ENCODE measurements at places on chromosomes 11 and 22. TPM values are rescaled to one million over a fixed set of nuclear protein-coding genes. Genes with fewer than 3 reads are reported as not detected.

C11orf87 gene
- total RNA-seq: not detected

DNA sequence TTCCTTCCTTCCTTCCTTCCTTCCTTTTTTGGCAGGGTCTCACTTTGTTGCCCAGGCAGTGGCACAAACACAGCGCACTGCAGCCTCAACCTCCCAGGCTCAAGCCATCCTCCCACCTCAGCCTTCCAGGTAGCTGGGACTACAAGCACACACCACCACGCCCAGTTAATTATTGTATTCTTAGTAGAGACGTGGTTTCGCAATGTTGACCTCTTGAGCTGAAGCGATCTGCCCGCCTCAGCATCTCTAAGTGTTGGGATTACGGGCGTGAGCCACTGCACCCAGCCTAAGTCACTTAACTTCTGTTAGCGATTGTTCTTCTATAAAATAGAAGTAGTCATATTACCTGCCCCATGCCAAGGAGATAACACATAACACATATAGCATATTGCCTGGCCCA lies 2.8 kb upstream of the SYTL2 start:
- no peak for DNase-seq

DNA sequence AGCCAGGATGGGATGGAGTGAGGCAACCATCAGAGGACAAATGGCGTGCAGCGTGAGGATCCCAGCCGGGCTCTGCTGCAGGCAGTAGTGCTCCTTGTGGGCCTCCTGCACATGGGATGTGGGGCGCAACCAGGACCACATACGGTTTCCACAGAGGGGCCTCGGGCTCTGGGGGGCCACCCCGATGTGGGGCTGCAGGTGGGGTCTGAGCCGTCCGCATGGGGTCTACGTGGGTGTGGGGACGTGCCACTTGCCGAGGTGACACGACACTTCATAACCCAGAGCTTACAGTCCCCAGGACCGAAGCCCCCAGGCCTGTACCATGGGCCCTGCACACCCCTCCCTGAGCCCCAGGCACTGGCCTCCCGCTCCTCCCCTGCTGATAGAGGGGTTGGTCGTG lies 10.8 kb downstream of the TTLL8 start:
- no peak for DNase-seq

DNA sequence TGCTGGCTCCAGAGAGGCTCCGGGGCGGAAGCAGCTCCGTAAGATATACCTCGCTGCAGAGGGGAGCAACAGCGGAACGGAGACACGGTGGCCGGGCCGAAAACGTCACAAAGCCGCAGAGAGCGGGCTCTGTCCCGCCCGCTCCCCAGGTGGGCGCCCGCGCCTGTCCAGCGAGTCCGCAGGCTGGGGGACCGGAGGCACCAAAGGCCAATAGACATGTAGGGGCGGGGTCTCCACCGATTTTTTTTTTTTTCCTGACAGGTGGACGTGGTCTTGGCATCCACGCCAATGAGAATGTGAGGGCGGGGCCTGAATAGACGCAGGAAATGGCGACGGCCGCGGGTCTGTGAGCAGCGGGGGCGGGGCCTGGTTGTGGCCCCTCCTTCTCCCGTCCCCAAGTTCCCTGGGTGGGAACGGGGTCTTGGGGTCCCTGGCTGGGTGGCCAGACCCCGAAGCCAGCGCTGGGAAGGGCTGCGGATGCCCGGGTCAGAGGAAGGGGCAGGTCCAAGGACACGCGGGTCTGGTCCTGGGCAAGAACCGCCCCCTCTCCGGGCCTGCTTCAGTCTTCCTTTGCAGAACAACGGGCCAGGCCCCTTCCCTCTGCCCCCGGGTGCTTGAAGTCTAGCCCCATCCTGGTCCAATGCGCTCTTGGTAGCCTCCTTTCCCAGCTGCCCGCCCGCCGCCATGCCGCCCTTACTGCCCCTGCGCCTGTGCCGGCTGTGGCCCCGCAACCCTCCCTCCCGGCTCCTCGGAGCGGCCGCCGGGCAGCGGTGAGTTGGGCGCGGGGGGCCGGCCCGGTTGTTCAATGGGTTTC lies at the start of gene DNAJC4:
TSS of gene DNAJC4 (plus strand) at position 378 of the 814 bp plus-strand sequence. CDS start at position 685, 307 bp downstream.
- peak; percentile 93 for DNase-seq

DNA sequence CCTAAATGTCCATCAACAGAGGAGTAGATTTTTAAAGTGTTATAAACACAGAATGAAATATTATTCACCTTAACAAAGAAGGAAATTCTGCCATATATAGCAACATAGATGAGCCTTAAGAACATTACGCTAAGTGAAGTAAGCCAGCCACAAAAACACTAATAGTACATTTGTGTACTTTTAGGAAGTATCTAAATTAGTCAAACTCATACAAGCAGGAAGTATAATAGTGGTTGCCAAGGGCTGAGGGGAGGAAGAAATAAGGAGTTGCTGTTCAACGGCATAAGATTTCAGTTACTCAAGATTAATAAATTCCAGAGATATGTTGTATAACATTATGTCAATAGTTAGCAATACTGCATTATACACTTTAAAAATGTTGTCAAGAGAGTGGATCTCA lies 181.7 kb upstream of the ZC3H12C start:
- no peak for DNase-seq

SPDYC gene
- not detected for total RNA-seq

GRCh38 chr11:107606141-107606540 lies 15.2 kb downstream of the ELMOD1 start:
- DNase-seq: peak; percentile 2

TSGA10IP gene
- not detected for total RNA-seq

- no peak for DNase-seq
These were observed 50.7 kb downstream of the MICAL2 start for GRCh38 chr11:12161137-12161536.

GRCh38 chr22:27349456-27349855 lies 452.1 kb downstream of the MN1 start:
- no peak for DNase-seq

MYO7A gene
- total RNA-seq: 0.40 TPM

- no peak for DNase-seq
These were observed 81.3 kb upstream of the SYT9 start for GRCh38 chr11:7170431-7170830.

DNA sequence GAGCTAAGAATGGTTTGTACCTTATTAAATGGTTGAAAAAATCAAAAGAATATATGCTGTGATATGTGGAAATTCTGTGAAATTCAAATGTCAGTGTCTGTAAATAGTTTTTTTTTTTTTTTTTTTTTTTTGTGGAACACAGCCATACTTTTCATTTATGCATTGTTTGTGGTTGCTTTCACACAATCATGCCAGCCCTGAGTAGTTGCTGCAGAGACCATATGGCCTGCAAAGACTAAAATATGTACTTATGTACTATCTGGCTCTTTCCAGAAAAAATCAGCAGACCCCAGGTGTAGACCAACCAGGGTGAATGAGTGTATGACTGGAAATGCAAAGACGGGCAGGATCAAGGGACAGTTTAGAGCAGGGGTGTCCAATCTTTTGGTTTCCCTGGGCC lies 98.3 kb downstream of the PTPRJ start:
- no peak for DNase-seq

GRCh38 chr11:116144387-116144958 lies 628.3 kb downstream of the BUD13 start:
- no peak for DNase-seq

DNA sequence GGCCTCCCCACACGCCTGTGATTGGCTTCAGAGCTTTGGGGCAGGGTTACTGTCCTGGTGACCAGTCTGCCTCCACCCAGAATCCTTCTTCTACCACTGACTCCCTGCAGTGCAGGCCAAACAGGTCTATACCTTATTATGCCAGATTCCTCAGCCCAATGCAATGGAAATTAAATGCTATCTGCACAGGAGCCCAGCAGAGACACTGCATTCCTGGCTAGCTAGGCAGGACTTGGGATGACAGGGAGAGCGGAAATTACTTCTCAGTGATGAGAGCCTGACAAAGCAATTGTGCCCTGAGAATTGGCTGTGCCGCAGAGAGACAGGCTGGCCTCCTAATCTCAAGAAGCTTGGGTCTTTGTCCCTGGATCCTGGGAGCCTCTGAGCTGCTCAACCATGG lies 143.8 kb upstream of the NCAM1 start:
- DNase-seq: no peak

GRCh38 chr11:116829525-116830183 lies at the start of gene APOC3:
TSS of gene APOC3 (plus strand) at chr11:116829907. CDS start at chr11:116830583, 676 bp downstream.
- DNase-seq: no peak

- DNase-seq: no peak
These were observed 27.0 kb downstream of the KMT5B start for GRCh38 chr11:68186061-68186460.

HEPN1 gene
- not detected for total RNA-seq

FGF19 gene
- not detected for total RNA-seq

- DNase-seq: no peak
These were observed 39.8 kb upstream of the NNMT start for GRCh38 chr11:114256176-114256966.

IL17REL gene
- total RNA-seq: not detected

GRCh38 chr22:29581799-29582198 lies 886 bp upstream of the NIPSNAP1 start:
- DNase-seq: no peak

CLMP gene
- total RNA-seq: 20.8 TPM

Data from Daoy (cell line).